ENCODE measurements at places on chromosomes 2 and 18.

DNA sequence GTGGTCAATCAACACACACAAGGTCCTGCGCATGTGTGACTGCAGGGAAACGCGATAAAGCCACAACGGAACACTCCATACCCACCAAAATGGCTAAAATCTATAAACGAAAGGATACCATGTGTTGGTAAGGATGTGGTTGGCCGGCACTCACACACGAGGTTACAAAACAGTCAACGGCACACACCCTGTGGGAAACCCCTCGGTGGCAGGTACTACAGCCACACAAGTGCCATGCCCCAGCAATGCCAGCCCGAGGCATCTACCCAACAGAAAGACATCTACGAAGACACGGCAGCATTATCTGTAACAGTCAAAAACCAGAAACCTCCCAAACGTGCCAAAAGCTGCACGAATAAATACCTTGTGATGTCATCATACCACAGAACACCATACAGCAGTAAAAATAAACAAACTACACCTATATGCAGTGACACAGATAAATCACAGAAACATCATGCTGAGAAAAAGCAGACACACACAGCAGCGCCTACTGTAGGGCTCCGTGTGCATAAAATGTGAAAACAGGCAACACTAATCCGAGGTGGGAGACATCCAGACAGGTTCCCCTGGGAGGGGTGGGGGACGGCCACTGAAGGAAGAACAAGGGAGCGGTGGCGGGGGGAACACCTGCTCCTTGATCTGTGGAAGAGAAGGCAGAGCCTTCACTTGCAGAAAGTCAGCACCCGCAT lies 36.7 kb downstream of the HDAC4 start:
- no peak for DNase-seq

- DNase-seq: no peak
Observed at GRCh38 chr2:201572846-201573508, 70.3 kb downstream of the TMEM237 start.

GRCh38 chr2:213537579-213537978 lies 253.3 kb downstream of the SPAG16 start:
- no peak for DNase-seq

- DNase-seq: no peak
Observed at GRCh38 chr2:229287823-229288222, 16.7 kb upstream of the PID1 start.
